ENCODE measurements at places on chromosomes 16 and 17.

- no peak for DNase-seq
Measured at GRCh38 chr17:50579399-50579798, 18.9 kb downstream of the CACNA1G start.

DNA sequence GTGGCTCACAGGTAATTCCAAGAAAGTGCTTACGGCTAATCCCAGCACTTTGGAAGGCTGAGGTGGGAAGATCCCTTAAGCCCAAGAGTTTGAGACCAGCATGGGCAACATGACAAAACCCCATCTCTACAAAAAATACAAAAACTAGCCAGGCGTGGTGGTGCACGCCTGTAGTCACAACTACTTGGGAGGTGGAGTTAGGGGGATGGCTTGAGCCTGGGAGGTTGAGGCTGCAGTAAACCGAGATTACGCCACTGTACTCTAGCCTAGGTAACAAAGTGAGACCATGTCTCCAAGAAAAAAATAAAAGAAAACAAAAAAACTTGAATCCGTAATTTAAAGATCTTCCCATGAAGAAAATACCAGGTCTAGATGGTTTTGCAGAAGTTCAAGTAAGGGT is 5.0 kb downstream of the ICAM2 start:
- no peak for DNase-seq

DNA sequence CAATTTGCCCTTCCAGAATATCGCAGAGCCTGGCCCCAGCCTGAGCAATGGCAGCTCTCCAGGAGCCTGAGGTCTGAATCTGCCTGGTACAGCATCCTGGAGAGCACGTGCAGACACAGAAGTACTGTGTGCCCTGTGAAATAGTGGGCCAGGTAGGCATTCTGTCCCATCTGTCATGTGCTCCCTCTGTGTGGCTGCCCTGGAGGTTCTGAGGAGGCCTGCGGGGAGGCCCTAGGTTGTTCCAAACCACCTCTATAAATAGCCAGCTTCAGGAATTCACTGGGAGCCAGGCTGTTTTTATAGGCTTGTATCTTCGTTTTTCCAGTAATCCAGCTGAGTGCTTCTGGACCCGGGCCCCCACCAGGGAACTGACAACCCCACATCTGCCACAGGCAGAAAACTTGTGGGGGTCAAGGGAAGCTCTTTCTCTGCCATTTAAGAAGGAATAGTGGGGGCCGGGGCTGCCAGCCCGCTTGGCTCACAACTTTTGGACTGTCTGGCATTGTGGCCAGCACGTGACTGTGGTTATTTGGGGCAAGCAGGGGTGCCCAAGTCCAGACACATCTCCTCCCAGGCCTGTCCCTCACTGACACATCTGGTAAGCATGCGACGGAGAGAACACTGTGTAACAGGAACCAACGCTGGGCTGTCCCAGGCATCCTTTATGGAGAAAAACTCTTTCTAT is 356.3 kb upstream of the TNRC6C start:
- no peak for DNase-seq

DNA sequence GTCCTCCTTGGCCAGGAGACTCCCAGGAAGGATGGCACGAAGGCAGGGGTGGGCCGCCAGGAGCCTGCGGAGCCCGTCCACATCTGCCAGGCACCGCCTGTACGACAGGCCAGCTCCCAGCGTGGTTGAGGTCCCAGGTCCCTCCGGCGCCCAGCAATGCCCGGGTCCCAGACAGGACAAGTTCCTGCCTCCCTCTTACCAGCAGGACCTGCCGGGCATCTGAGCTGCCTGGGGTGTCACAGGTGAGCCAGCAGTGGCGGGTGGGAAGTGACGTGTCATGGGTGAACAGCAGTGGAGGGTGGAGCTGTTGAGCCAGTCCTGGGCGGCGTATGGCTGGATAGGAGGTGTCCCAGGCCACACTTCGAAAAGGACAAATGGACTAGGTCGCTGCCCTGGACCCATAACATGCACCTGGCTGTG is 15.7 kb upstream of the BAHCC1 start:
- DNase-seq = no peak

DNA sequence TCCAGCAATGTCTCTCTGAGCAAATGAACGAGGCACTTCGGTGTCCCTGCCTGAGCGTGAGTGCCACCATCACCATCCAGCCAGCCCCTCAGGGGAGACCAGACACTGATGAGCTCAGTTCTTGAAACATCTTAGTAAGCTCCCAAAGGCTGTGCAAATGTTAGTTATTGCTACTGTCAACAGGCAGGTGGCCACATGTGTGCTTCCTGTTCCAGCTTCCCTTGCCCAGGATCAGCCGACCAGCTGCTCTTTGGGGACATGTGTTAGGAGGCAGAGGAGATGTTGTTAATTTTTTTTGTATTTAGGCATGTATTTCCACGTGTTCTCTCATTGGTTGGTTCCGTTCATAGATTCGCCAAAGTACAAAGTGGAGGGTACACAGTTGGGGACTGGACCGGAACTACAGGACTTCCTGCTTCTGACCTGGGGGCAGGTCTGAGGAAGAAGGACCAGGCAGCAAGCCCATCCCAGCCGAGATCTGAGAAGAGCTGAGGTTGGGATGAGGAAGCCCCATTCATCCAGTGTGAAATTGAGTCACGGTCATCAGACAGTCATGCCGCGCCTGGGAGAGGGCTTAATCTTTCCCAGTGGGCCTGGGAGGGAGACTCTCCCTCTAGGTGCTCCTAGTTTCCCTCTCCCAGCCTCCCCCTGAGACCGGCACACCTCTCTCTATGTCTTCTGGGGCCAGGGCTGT is 3.8 kb downstream of the TTYH2 start:
- no peak for DNase-seq

- no peak for DNase-seq
Measured at GRCh38 chr16:11273721-11274324, 394 bp upstream of the PRM3 start.

GRCh38 chr17:75979705-75980187 is 706 bp downstream of the TEN1 start:
- DNase-seq = no peak

- DNase-seq = no peak
Measured at GRCh38 chr17:45291171-45291805, 25.5 kb downstream of the MAP3K14 start.

GRCh38 chr17:64063766-64064224 is 43.4 kb upstream of the ICAM2 start:
- DNase-seq = no peak

GRCh38 chr17:74227271-74228080 is 14.1 kb downstream of the TTYH2 start:
- DNase-seq = no peak

GRCh38 chr17:33925649-33926048 is 329.4 kb upstream of the CCL2 start:
- no peak for DNase-seq

- no peak for DNase-seq
Measured at GRCh38 chr17:17494870-17495535, 1.2 kb downstream of the RASD1 start.

- DNase-seq = no peak
Measured at GRCh38 chr17:47735536-47736011, 2.5 kb downstream of the TBX21 start.

GRCh38 chr17:42493319-42493718 is 34.6 kb downstream of the ATP6V0A1 start:
- no peak for DNase-seq

DNA sequence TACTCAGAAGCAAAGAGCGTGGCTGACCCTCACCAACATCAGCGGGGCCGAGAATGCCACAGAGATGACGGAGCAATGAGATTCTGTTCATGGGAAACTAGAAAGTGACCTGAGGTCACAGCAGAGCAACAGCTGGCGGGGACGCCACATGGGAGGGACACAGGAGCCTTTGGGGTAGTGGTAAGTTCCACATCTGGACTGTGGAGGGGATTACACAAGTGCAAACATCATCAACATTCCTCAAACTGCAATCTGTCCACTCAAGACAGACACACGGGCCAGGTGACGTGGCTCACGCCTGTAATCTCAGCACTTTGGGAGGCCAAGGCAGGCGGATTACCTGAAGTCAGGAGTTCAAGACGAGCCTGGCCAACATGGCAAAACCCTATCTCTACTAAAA is 11.2 kb downstream of the HAGH start:
- no peak for DNase-seq

GRCh38 chr17:40633871-40634270 is 13.7 kb downstream of the SMARCE1 start:
- no peak for DNase-seq

GRCh38 chr16:22050963-22051362 is 41.4 kb upstream of the VWA3A start:
- no peak for DNase-seq

DNA sequence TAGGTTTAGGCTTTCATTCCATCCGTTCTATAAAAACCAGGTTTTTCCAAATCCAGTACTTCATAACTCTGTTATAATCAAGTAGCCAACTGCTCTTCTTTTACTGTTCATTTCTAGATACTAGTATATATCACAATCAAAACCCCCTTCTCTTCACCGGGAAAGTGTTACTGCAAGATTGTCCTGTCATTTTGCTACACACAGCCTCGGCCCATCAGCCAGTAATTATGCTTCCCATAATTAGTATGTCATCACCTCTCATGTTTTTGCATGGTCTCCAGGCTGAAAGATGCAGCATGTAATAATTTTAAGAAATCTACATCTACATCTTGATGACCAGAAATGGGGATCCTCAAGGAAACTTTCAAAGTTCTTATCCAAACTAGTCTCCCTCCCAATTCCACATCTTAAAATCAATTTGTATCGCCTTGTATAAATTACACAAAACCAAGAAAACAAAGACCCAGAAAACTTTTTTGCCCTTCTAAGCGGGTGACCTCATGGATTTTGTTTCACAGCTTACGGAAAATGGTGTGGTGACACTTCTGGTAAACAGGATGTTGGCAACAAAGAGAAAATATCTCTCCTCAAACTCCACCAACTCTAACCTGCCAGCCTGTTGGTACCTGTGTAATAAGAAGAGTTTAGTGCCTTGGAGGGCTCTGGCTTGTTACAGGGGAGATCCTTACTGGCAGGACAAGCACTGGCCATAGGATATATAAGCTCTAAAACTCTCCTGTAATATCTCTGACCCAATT is 9.3 kb downstream of the TACO1 start:
- DNase-seq = no peak

DNA sequence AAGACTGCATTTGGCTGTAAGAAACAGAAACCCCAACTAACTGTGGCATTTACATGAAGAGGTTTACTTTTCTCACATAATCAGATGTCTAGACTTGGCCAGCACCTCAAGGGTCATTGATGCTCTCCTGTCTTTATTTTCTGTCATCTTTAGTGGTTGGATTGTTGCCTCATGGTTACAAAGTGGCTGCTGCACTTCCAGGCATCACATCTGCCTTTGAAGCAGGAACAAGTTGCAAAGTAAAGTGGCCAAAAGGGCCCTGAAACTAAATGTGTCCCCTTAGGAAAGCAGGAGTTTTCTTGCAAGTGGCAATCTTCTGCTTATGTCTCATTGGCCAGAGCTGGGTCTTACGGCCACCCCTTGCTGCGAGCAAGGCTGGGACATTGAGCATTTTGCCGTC is 26.5 kb upstream of the STH start:
- no peak for DNase-seq

DNA sequence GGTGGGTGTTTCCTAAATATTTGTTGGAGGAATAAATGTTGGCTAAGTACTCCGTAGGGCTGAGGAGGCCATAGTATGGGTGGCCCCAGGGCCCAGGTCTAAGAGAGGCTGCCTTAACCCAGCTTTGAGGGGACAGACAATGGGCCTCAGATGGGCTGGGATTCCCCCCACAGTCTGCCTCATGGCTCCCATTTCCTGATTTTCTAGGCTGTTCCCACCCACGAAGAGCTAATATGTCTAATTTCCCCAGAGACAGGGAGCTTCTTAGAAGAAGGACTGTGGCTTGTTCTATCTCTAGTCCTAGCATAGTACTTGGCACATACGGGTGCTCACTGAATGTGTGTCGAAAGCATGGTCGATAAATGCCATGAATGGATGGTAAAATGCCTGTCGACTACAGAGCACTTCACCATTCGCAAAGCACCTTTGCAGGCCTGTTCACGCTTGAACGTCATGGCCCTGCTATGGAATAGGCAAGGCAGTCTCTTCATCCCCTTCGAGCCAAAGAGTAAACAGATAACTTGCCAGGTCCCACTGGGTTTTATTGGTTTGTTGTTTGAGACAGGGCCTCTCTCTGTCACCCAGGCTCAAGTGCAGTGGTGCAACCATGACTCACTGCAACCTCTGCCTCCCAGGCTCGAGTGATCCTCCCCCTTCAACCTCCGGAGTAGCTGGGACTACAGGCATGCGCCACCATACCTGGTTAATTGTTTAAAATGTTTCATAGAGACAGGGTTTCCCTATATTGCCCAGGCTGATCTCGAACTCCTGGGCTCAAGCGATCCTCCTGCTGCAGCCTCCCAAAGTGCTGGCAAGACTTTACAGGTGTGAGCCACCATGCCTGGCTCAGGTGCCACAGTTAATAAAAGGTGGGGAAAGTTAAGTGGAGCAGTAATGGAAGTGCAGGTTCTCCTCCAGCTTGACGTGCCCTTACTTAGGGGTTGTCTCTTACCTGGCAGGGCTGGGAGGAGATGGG is 9.7 kb downstream of the CHAD start:
- no peak for DNase-seq

GRCh38 chr16:54936201-54936978 is 5.7 kb downstream of the IRX5 start:
- DNase-seq = no peak

GRCh38 chr16:23274968-23275367 is 27.1 kb upstream of the SCNN1B start:
- DNase-seq = no peak

- DNase-seq = no peak
Measured at GRCh38 chr16:11257131-11257938, 1.3 kb upstream of the SOCS1 start.

GRCh38 chr16:81531419-81531821 is 86.8 kb downstream of the CMIP start:
- DNase-seq = no peak

- DNase-seq = no peak
Measured at GRCh38 chr16:48300391-48300856, 53.1 kb upstream of the ABCC11 start.

- peak; percentile 81 for DNase-seq
Measured at GRCh38 chr17:49193513-49194296, 16.7 kb downstream of the GNGT2 start.

DNA sequence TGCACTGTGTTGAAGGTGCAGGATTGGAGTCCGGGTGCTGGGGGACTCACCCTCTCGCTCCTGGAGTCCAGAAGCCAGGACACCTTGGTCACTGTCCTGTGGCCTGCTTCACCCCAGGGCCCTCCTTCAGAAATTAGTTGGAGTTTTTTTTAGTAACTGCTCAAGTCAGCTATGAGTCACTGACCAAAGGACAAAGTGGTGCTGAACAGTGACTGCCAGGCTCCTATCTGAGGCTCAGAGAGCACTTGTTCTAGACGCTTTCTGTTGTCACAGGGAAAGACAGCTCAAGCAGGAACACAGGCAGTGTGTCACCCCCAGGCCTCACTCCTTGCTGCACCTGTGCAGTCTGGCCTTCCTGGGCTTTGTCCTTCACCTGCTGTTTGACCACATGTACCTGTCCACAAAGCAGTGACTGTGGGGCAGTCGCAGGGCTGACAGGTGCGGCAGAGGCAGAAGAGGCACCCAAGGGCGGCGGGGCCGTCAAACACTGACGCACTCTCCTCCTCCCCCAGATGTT is 4.1 kb upstream of the FAAP100 start:
- DNase-seq = no peak

Measured in renal cortex interstitium (tissue), 15 donors.